Brain (organoid and tissue), 16 donors: ENCODE measurements at places on chromosomes 11 and 22.

GRCh38 chr11:26992031-26992541 is 1.8 kb upstream of the FIBIN start:
- DNase-seq: no peak

GRCh38 chr11:126662035-126662790 is 306.7 kb downstream of the ST3GAL4 start:
- no peak for DNase-seq

DNA sequence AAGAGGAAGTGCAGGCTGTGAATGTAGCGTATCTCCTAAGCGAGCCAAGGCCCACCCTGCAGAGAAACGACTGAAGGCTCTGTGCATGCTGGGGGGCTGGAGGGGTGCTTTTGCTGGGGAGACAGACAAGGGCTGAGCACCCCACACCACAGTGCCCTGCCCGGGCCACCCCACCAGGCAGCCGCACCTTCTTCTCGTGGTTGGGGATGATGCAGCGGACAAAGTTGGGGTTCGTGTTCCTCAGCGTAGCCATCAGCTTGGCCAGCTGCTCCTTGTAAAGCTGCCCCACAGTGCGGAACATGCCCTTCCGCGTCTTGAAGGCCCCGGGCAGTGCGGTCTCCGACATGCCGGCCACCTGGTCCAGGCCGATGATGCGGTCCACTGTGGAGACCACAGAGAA is 53.3 kb downstream of the APOL1 start:
- no peak for DNase-seq

GRCh38 chr11:110968348-110969062 is 256.3 kb upstream of the ARHGAP20 start:
- DNase-seq: no peak

GRCh38 chr11:68007498-68008380 is 2.4 kb upstream of the ALDH3B1 start:
- no peak for DNase-seq

- peak; percentile 40 for DNase-seq
These were observed 29.8 kb downstream of the SREBF2 start for GRCh38 chr22:41862530-41863266.

DNA sequence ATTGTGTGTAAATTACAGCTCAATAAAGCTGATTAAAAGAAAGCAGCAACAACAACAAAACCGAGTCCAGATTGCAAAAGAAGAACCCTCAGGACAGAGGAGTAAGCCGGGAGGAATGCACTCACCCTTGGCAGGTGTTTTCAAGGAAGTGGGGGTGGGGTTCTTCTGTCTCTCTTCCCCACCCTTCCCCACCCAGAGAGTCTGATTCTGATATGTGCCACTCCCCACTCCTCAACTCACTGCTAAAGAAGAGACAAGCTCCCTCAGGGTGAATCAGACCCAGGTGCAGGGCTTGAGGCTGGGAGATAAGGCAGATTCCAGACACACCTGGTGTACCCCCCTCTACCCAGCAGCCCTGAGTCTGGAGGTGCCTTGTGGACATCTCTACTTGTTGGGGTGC is 38.4 kb upstream of the PHF21A start:
- no peak for DNase-seq

- no peak for DNase-seq
These were observed 127.2 kb downstream of the ST3GAL4 start for GRCh38 chr11:126482586-126483108.

GRCh38 chr11:69479591-69480271 is 1.7 kb upstream of the LINC01488 start:
- DNase-seq: no peak

DNA sequence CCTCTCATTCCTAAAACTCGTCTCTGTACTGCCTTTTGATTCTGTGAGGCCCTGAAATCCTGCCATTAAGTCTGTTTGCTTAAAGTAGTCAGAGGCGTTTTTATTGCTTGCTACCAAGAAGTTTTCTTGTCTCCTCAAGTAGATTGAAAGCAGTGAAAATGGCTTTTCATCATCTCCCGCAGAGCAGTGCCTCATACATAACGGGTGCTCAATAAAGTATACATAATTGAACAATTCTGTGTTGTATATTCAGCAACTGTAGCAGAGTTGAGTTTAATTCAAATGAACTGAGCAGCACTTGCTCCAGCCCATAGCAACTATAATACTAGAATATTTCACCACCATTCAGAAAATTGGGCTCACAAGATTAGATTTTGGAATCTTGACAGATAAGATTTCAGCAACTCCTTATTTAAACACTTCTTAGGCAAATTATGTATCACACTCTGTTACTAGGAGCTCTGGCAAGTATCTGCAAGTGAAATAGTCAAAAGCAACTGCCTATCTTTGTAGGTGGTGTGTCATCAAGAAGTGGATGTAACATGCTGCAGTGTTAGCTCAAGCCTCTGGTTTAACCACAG is 20.0 kb downstream of the FIBIN start:
- peak; percentile 68 for DNase-seq

- DNase-seq: no peak
These were observed 53.4 kb upstream of the SPATA19 start for GRCh38 chr11:133898770-133899115.

DNA sequence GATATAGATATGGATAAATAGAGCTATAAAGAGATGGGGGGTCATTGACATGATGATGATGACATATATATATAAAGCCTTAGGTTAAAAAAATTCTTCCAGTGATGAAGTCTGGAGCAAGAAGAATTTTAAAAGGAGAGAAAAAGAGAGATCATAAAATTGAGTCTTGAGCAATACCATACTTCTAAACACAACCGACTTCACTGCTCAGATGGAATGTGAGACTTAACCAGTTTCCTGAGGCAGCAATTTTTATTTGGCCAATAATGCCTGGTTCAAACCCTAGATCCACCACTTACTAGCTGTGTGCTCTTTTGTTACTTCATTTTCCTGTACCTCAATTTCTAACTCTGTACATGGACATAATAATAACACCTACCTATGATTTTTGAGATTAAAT is 229.5 kb downstream of the TTC28 start:
- DNase-seq: no peak

DNA sequence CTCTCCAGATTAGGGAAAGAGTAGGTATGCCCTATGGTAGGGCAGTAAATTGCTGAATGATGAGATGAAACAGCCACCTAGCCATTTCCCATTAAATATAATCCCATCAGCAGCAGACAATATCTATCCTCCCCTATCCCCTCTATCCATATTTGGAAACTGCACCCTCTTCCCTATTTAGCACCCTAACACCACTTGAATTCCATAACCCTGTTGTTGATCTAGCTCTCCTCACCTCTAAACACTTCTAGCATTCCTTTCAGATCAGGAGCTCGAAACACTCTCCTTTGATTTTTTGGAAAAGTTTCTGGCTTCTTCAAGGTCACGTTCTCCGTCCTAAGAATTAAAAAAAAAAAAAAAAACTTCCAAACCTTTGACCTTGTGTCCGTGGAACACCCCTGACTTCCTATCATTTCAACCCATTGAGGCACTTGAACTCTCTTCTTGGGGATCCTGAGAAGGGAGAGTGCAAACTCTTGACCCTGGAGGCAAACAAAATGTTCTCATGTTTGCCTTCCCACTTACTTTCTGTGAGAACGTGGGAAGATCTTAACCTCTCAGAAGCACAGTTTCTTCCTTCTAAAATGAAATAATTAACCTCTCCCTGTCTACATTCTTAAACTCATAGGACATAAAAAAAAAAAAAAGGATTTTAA is 19.0 kb downstream of the TRIM5 start:
- no peak for DNase-seq
